T-helper 17 cell (primary cell): ENCODE measurements at places on chromosomes 12 and 14. TPM values are rescaled to one million over a fixed set of nuclear protein-coding genes. Genes with fewer than 3 reads are reported as not detected.

The MYO1H gene
- not detected for total RNA-seq

The P2RX2 gene
- not detected for total RNA-seq

- DNase-seq, result no peak
Measured at GRCh38 chr14:55297611-55298499, 26.6 kb downstream of the FBXO34 start.

GRCh38 chr12:121196902-121197301, 13.0 kb upstream of the P2RX4 start:
- no peak for DNase-seq

- no peak for DNase-seq
Measured at GRCh38 chr12:23282701-23283100, 657.7 kb downstream of the ETNK1 start.

GRCh38 chr12:82833481-82833880, 146.8 kb downstream of the TMTC2 start:
- no peak for DNase-seq

DNA sequence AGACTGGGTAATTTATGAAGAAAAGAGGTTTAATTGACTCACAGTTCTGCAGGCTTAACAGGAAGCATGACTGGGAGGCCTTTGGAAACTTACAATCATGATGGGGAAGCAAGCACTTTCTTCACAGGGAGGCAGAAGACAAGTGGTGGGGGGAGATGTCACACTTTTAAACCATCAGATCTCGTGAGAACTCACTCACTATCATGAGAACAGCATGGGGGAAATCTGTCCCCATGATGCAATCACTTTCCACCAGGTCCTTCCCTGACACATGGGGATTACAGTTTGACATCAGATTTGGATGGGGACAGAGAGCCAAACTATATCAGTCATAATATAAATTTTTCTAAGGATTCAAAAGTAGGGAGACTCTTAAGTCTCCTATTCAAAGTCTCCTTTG, 46.0 kb downstream of the SPIC start:
- no peak for DNase-seq

DNA sequence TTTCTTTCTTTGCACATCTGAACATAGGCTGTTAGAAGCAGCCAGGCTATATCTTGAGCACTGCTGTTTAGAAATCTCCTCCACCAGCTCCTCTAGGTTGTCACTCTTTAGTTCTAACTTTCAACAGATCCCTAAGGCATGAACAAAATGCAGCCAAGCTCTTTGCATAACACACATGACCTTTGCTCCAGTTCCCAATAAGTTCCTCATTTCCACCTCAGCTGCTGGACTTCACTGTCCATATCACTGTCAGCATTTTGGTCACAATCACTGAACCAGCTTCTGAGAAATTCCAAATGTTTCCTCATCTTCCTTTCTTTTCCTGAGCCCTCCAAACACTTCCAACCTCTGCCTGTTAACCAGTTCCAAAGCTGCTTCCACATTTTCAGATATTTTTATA, 27.6 kb upstream of the C14orf132 start:
- DNase-seq, result no peak

- no peak for DNase-seq
Measured at GRCh38 chr12:129887101-129887500, 16.7 kb downstream of the TMEM132D start.

- no peak for DNase-seq
Measured at GRCh38 chr12:57166971-57167371, 19.6 kb upstream of the LRP1-AS start.

DNA sequence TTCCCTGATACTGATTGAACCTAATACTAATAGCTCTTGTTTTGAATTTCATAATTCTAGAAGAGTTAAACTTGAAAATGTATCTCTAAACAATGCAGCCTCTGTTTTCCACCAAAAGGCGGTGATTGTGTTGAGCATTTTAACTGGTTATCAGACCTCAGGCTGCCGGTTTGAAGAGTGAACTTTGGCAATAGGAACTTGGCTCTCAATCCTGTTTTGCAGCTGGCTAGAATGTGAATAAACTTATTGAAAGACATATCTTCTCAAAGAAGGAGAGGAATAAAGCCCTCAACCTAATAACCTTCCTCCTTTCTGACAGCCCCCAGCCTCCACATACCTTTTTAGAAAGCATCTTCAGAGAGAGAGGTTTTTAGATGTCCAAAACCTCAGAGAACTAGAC, 105.4 kb downstream of the SRGAP1 start:
- no peak for DNase-seq

DNA sequence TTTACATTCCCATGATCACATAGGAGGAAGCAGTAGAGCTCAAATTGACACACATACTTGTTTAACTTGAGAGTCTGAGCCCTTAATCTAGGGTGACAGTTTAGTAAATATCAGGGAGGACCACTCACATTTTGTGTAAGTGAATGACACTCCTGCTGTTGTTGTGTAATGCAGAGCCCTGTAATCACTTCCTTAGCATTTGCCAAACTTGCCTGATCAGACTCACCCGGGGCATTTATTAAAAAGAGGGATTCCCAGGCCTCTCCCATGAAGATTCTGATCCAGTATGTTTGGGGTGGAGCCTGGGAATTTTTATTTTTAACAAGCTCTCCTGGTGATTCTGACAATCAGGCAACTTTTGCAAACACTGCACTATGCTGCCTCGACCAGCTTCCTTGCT, 119.6 kb downstream of the NUAK1 start:
- no peak for DNase-seq

DNA sequence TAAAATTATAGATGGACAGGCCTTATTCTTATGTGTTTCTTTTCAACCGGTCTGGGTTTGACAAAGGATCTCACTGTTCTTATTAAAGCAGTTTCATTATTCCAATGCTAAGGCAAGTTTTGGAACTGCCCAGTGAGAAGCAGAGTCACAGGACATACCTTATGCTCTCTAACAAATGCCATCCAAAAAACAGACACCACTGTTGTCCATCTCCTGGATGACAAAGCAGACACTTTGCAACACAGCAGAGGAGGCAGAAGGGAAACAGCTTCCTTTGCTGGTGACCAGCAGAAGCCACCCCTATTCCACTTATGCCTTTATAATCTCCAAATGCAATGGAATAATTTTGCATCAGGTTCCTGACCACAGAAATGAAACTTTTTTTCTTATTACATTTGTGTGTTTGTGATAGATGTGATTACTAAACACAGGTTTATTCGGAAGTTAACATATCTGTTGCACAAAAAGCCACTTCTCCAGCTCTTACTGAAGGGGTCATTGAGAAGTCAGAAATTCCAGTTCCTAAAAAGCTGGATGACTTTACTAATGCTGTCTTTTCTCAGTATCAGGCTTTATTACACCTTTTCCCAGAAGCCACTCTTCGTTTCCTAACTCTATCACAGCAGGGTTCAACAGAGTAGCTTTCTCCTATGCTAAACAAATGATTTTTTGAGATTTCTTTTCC, 115.6 kb downstream of the BTG1 start:
- no peak for DNase-seq

GRCh38 chr12:117011988-117012805, 87.0 kb downstream of the TESC start:
- DNase-seq, result no peak

- no peak for DNase-seq
Measured at GRCh38 chr12:9650151-9650576, 19.3 kb upstream of the CLEC2D start.

- DNase-seq, result no peak
Measured at GRCh38 chr12:46917821-46918220, 92.0 kb upstream of the SLC38A4 start.
